NCI-H510A (cell line): ENCODE measurements at places on chromosomes 5 and 9.

DNA sequence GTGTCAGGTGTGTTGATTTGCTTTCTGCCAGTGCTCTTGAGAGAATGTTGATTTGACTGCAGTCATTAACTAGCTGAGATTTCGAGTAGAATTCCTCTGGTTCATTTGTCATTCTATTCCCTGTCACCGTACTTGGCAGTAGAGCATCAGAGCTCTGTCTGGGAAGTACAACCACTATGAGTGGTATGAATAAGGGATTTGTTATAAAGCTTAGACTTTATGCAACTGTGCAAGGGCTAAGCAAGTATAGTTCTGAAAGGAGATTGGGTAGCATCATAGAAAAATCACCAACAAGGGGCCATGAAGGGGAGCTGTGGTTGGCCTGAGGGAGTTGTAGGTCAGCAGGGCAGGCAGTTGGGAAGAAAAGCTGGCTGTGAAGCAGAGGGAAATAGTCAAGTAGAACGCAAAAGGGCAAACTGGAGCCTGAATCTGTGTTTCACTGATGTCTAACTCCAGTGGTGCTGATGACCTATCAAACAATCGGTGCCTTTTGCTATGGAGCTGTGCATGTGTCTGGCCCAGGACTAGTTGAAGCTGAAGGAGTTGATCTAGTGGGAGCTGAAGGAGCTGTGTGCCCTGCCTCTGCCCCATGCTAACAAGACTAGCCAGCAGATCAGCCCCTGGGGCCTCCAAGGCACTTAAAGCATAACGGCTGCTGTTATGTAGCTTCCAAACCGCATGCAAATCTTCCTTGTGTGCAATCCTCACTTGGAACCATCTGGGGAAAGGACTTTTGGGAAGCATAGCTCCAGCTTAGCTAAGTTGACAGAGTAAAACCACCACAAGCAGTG is 110.0 kb downstream of the SLC28A3 start:
- no peak for DNase-seq

GRCh38 chr5:120452471-120452870 is 11.6 kb upstream of the PRR16 start:
- DNase-seq = no peak

GRCh38 chr5:60521376-60522291 is 178.3 kb downstream of the DEPDC1B start:
- DNase-seq = no peak

DNA sequence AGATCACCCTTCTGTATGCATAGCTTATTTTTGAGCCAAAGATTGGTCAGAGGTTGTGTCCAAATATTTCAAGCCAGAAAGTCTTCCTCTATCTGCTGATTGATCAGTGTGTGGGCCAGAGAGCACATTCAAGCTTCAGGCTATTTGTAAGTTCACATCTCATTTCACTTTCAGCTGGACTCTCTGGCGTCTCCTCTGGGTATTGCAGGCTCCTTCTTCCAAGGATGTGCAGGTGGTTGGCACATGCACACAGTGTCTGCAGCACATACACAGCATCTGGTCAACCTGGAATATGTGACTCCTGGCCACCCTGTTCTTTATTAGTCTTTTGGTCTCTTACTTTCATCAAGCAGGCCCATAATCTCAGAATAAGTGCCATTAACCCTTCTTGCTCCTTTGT is 516.1 kb downstream of the ANXA1 start:
- no peak for DNase-seq

GRCh38 chr5:133509742-133510079 is 102.6 kb downstream of the FSTL4 start:
- no peak for DNase-seq

DNA sequence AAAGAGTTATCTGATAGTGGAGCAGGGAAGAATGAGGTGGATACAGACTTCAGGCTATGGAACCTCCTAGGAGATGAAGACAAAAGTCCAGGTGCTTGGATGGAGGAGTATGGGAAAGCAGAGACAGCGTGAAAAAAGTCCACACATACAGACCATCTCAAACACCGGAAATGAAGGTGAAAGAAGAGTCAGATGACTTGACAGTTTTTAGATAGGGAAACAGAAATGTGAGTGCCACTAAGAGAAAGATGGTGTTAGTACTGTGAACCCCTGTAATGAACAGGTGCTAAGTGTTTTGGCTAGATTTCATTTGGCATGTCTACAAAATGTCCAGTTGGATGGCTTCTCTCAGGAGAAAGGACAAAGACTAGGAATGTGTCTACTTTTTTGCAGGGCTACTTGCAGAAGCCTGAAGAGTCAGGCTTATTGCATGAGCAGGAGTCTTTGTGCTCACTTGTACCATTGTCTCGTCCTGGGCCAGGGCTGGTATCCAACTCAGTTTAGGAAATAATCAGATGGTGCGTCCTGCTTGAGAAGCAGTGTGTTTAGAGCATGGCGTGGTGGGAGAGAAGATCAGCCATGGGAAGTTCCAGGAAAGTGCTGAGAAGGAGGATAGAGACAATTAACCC is 90.6 kb upstream of the STARD4 start:
- no peak for DNase-seq
